T-helper 1 cell (primary cell): ENCODE measurements at places on chromosomes 5 and 9.

DNA sequence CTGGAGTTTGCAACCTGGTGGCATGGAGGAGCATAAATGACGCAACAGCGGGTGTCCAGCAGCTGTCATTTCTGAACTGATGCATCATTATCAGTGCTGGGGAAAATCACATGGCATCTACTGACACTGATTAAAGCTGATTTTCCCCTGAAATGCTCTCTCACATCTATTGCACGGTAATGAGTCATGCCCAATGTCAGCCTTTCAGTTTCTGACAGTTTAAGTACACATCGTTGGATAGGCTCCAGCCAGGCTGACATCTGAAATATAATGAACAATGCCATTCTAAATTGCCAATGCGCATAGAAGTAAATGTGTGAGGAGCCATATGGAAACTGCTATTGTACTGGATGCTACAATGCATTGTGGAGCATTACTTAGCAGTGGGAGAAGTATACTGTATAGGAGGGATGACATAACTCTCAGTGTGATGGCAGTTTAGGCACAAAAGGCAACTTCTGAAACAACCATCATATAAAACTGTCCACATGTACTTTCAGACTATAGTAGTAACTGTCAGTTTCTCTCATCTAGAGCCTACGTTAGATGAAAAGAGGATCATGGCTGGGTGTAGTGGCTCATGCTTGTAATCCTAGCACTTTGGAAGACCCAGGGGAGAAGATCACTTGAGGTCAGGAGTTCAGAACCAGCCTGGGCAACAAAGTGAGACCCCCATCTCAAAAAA, 389.3 kb upstream of the DMAC1 start:
- no peak for DNase-seq

GRCh38 chr5:127096328-127096993, 23.2 kb upstream of the C5orf63 start:
- DNase-seq, result no peak

GRCh38 chr5:93300309-93300923, 280.6 kb downstream of the NR2F1-AS1 start:
- no peak for DNase-seq

DNA sequence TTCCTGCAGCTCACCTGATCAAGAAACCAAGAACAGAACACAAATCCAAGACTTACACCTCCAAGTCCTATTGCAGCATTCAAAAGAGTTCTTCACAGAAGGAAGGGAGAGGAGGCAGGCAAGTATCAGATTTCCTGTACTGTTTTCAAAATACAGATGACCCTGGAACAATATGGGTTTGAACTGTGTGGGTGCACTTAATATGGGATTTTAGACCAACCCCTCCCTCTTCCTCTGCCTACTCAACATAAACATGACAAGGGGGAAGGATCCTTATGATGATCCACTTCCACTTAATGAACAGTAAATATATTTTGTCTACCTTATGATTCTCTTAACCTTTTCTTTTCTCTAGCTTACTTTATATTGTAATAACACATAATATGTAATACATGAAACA, 104.6 kb downstream of the ELAVL2 start:
- no peak for DNase-seq

- DNase-seq, result no peak
Observed at GRCh38 chr5:103582364-103582763, 19.8 kb upstream of the NUDT12 start.

- DNase-seq, result no peak
Observed at GRCh38 chr9:69188975-69189374, 14.9 kb downstream of the TJP2 start.
